Prostate gland (tissue), 2 donors: ENCODE measurements at places on chromosomes 1 and 21.
A peak's percentile ranks its signal among the peaks of the same experiment; 100 is the strongest.

DNA sequence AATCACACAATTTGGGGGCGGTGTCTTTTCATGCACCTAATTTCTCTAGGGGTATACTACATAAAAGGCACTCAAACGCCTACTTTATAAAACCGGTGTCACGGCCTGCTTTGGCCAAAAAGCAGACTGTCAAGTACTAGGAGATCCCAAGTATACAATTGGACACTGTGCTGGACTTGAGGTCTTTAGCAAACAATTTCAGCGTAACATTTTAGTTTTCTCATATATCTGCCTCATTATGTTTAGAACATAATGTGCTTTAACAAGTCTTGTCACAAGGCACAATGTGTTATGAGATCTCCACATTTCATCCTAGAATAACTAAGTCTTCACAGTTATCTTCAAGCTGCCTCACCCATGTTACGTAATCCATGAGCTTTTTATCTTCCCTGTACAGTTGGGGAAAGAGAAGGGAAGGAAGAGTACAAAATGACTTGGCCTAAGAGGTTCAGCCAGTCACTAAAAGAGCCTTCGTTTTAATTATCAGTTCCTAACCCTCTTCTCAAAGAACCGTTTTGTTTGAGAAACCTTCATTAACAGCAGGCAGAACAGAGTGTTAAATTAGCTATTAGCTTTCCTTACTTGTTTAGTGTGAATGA lies 1.7 kb downstream of the SSX2IP start:
- no peak for DNase-seq

GRCh38 chr1:235417086-235417697 lies 50.0 kb downstream of the TBCE start:
- peak; percentile 60 for DNase-seq

DNA sequence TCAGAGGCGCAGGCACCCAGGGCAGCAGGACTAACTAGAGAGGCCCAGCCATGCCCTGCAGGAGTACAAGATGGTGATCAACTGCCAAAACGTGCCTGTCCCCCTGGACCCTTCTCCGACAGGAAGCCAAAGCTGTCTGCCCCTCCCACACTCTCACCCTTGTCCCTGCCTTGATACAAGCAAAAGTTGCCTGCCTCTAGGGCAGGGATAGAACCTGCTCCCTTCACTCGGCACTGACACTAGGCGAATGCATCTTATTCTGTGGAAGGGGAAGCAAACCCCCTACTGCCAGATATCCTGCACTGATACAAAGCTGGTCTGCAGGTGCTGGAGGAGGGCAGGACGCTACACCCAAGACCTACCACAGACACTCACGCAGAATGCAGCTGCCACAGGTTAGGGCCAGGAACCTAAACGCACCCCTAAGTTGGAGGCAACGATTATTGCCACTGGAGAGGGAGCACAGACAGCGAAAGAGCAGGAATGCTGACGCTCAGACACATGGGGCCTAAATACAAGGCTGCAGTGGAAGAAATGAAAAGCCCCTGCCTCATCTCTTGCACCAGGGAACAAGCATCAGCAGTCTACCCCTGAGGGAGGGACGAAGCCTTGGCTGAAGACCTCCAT lies 3.7 kb downstream of the TARBP1 start:
- no peak for DNase-seq

DNA sequence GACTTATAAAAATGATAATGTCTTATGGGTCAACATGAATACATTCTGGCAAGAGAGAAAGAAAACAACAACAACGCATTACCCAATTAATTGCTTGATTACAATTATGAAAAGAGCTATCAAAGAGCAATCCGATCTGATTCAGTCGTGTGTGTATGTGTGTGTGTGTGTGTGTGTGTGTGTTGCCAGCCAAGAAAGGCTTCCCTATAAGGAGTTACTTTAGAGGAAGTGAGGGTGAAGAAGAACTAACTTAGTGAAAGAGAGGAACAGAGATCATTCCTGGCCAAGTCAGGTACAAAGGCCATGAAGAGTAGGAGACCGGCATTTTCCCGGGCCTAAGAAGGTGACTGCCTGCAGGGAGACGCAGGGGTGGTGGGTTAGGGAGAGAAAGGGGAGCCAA lies 9.4 kb downstream of the TMEM35B start:
- DNase-seq, result no peak

GRCh38 chr1:107243461-107243860 lies 102.6 kb downstream of the NTNG1 start:
- no peak for DNase-seq

- DNase-seq, result no peak
Measured at GRCh38 chr1:115978292-115978941, 2.1 kb downstream of the SLC22A15 start.

- DNase-seq, result no peak
Measured at GRCh38 chr1:73626326-73626725, 571.6 kb downstream of the LRRIQ3 start.

GRCh38 chr1:32525053-32525452 lies 14.2 kb upstream of the ZBTB8A start:
- no peak for DNase-seq

DNA sequence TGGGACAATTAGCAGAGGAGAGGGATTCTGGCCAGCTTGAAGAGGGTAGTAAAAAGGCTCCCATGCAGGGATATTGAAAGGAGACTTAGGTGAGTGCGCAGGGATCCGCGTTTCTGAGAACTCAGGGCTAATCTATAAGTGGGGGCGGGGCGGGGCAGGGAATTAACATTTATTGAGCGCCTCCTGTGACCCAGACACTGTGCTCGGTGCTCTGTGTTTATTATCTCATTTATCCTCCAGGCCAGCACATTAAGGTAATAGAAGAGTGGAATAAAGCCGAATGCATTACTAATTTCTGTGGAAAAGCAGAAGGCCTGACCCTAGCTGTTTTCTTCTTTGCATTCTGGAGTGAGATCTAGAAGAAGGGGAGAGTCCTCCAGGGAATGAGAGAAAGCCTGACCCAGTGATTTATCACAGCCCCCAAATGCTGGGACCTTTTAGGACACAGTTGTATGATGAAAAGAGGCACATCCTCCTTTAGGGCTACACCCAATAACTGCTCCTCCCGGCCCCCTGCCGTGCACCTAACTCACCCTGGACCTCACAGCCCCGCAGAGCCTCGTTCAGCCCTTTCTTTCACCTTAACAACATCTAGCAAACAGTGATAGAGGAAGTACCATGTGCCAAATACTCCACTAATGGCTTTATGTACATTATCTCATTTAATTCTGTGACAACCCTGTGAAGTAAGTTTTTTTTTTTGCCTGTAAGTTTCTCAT lies 317.6 kb downstream of the PBX1 start:
- no peak for DNase-seq

GRCh38 chr21:42396799-42397745 lies 1.2 kb upstream of the TMPRSS3 start:
- DNase-seq, result no peak

GRCh38 chr1:67193704-67194103 lies 27.4 kb downstream of the IL23R start:
- no peak for DNase-seq

- no peak for DNase-seq
Measured at GRCh38 chr21:17185674-17186073, 327.2 kb upstream of the CXADR start.

DNA sequence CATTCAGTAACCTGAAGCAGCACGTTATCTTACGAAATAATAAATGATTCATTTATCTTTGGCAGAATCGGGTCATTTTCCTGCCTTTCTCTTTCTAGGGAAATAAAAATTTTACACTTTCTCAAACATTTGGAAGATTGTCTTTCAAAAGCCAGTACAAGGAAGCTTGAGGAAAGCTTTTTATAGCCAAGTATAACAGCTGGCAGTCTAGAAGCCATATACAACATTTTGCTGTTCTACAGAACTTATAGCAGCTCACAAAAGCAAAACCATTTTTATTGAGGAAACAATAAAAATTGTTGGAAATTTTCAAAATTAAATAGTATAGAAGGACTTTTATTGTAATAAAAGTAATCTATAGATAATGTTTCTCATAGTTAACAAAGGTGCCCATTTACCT lies 448.6 kb downstream of the SMYD3 start:
- no peak for DNase-seq

DNA sequence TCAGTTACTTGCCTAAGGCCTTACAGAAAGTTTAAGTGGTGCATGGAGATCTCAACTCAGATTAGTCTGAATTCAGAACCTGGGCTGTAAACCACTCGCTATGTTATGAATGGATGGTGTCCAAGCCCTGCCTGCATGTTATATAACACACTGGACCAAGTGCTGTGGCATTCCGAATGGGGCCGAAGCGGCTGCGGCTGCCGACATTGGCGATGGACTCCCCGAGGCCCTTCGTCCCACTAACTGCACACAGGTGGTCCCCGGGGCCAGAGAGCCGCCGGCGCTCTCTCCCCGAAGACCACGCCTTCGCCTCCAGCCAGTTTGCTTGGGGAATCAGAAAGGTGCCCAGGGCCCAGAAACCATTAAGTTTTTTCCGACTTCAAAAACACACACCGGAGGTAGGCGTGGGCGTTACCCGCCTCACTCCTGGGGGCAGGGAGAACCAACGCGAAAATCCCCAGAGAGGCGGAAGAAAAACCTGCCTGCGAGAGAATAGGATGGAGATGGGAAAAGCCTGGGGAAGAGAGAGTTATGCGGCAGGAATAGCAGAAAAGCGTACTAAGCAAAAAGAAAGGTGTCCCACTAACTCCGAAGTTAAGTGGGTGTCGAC lies 579 bp upstream of the TENT5C start:
- peak; percentile 61 for DNase-seq

GRCh38 chr1:162235241-162235800 lies 141.3 kb downstream of the SPATA46 start:
- no peak for DNase-seq

GRCh38 chr21:44403106-44404020 lies 49.9 kb downstream of the TRPM2 start:
- DNase-seq, result no peak

DNA sequence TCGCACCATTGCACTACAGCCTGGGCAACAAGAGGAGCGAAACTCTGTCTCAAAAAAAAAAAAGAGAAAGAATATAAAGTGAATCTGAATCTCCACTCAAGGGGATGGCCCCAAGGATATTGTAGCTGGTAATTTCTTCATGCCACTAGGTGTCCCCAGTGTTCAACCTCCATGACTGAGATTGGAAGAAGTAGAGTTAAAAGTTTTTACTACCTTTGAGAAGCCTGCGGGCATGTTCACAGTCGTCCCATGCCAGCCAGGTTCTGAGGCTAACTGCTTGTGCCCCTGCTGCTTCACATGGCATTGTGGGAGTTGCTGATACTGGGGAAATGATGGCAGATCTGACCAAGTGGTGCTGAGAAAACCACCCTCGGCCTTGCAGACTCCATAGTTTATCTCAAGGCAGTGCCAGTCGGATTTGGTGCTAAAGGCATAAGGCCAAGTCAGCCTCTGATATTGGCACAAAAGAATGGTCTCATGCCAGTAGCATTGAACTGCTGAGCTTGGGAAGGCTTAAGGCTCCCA lies 10.8 kb upstream of the SHISA4 start:
- DNase-seq, result peak; percentile 83

- no peak for DNase-seq
Measured at GRCh38 chr1:221916176-221916575, 174.3 kb upstream of the DUSP10 start.

GRCh38 chr21:21232320-21232719 lies 234.1 kb downstream of the NCAM2 start:
- DNase-seq, result no peak
